AG08396 (cell line): ENCODE measurements at places on chromosomes 11 and 22.

- no peak for DNase-seq
Observed at GRCh38 chr11:110527146-110527545, 97.4 kb downstream of the FDX1 start.

- DNase-seq = no peak
Observed at GRCh38 chr11:130092661-130093060, 23.0 kb downstream of the APLP2 start.

DNA sequence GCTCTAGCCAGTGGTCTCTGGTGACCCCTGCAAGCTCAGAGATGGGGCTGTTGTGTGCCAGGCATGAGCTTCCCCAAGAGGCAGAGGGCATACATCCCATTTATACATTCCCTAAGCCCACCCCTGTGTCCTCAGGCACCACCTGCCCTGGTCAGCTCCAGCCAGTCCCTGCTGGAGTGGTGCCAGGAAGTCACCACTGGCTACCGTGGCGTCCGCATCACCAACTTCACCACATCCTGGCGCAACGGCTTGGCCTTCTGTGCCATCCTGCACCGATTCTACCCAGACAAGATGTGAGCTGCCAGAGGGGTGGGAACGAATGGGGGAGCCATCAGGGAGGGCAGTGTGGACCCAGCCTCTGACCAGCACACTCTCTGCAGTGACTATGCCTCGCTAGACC, 8.3 kb downstream of the EHBP1L1 start:
- DNase-seq = no peak

GRCh38 chr11:62555464-62556107, 9.0 kb upstream of the AHNAK start:
- no peak for DNase-seq

DNA sequence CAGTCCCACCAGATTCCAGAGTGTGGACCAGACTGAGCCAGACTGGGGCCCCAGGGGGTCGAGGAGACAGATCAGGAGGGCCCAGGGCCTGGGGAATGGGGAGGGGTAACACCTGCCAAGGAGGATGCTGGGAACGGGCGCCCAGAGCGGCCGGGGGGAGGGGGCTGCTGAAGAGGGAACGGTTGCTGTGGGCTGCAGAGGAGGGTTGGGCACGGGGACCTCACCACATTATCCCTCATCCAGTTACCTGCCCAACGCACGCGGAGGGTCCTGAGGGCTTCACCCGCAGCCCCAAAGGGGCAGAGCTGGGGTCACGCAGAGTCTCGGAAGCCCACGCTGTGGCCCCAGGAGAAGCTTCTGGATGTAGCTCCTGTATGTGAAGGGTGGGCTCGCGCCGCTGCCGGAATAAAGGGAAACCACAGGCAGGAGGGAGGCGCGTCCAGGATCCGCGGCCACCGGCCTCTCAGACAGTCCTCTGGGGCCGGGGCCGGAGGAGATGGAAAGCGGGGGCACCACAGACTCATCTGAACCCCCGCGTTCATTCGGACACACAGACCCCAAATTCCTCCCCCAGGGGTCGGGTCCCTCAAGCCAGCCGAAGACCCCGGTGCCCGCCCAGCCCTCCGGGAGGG, 866 bp upstream of the SELENOO start:
- no peak for DNase-seq
